ENCODE measurements at places on chromosomes 16 and 17.

GRCh38 chr16:12893050-12893750, 8.2 kb upstream of the SHISA9 start:
- DNase-seq = no peak

DNA sequence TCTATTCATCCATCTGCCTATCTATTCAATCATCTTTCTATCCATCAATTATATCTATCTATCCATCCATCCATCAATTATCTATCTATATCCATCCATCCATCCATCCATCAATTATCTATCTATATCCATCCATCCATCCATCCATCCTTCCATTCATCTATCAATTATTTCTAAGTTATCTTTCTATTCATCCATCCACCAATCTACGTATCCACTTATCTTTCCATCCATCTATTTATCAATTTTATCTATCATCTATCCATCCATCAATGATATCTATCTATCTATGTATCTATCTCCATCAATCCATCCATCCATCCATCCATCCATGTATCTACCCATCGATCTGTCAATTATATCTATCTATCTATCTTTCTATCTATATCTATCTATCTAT, 158.4 kb upstream of the ZKSCAN2 start:
- no peak for DNase-seq

- DNase-seq = no peak
These were observed 3.7 kb downstream of the KCTD13 start for GRCh38 chr16:29922326-29922725.

DNA sequence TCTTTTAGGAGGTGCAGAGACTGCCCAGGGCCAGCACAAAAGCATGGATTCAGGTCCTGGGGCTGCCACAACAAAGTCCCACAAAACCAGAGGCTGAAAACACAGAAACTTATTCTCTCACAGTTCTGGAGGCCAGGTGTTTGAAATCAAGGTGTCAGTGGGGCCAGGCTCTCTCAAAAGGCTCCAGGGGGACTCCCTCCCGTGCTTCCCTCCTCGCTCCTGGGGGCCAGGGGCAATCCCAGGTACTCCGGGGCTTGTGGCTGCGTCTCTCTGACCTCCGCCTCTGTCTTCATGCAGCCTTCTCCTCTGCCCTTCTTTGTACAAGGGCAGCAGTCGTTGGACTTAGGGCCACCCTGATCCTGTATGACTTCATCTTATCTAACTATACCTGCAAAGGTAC, 8.3 kb upstream of the RBFOX3 start:
- DNase-seq = no peak

DNA sequence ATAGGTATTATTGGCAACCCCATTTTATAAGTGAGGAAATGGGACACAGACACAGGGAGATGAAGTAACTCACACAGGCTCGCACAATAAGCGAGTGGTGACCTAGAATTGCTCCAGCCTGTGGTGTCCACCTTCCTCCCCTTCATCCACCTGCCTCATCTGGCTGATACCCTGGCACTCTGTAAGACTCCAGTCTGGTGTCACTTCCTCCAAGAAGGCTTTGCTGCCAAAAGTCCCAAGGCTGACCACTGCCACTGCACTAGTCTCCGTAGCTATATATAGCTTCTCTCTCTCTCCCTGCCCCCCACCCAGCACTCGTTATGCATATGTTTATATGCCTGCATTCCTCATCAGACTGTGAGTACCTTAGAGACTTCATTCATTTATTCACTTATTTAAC, 66.1 kb upstream of the SREBF1 start:
- no peak for DNase-seq

DNA sequence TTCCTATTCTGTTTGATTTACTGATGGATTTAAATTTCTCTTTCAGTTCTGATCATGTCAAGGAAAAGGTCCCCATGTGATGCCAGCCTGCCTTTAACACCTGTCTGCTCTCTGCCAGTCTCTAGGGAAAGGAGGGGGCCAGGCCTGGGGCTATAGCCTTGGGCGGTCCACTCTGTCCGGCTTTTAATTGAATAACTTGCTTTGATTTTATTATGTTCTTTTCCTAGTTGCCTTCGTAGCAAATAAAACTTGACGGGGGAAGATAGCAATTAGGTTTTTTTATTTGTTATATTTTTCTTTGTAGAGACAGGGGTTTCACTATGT, 47.6 kb downstream of the ABAT start:
- no peak for DNase-seq
